ENCODE measurements at places on chromosomes 5 and 9. TPM values are rescaled to one million over a fixed set of nuclear protein-coding genes. Genes with fewer than 3 reads are reported as not detected.

SURF2 gene
- 18.5 TPM for total RNA-seq

- no peak overlapping the region for H3K27ac ChIP-seq
- no peaks in the 10 kb centered on the region for H3K36me3 ChIP-seq
- H3K4me1 ChIP-seq: no peaks in the 10 kb centered on the region
These were observed 12.4 kb downstream of the CEL start for GRCh38 chr9:133074111-133074651.

DNA sequence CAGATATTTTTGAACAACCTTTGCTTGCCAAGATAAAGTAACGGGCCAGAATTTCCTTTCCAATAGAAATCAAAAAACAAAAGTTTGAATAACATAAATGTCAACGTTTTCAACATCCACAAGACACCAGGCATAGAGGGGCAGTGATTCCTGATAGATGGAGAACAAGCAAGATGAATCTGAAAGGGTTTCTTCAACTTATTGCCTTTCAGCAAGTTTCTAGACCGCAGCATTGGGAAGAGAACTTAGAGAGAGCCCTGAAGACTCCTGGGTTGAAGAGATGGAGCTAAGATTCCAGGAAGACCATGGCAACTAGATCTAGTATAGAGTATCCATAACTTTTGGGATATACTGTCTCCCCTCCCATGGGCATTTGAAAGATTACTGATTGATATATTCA lies 751.4 kb upstream of the CTNND2 start:
- no peaks in the 10 kb centered on the region for H3K36me3 ChIP-seq
- no peak overlapping the region for H3K27ac ChIP-seq
- no peaks in the 10 kb centered on the region for H3K4me1 ChIP-seq

- no peaks in the 10 kb centered on the region for H3K27me3 ChIP-seq
- H3K4me1 ChIP-seq: peaks cover 82% of the 10 kb centered on the region
- DNase-seq: no peak
- H3K27ac ChIP-seq: peak overlapping the region; percentile 100
- no peak overlapping the region for H3K4me3 ChIP-seq
- no peaks in the 10 kb centered on the region for H3K36me3 ChIP-seq
These were observed 2.9 kb downstream of the SPTAN1 start for GRCh38 chr9:128555180-128555721.

DNA sequence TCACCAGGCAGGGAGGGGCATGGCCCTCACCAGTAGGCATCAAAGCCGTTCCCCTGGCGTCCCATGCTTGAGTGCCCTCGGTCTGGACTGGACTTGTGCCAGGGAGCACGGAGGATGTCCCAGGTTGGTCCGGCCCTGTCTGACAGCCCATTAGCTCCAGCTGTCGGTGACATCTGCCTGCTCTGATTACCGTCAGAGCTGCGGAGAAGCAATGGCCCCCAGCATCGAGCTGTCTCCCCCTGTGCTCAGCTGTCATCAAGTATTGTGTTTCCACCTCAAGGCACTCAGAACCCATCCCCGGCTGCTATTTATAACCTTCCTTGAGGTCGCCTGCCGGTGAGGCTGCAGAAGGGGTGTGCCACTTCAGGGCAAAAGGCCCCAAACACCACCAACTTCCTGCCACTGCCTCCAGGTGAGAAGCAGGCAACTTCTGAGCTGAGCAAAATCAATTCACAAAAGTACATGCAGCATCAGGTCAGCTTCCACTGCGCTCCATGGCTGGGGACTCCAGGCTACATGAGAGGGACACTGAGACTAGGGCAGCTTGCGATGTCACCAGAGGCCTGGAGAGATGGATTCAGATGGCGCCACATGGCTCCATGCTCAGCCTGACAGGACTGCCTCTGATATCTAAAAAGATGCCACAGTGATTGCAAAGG lies 142.7 kb downstream of the C5orf15 start:
- H3K27me3 ChIP-seq: no peaks in the 10 kb centered on the region
- no peak overlapping the region for H3K27ac ChIP-seq
- H3K36me3 ChIP-seq: no peaks in the 10 kb centered on the region
- no peak overlapping the region for H3K4me3 ChIP-seq
- DNase-seq: no peak

Data from sigmoid colon (tissue), 7 donors.